ENCODE measurements at places on chromosomes 2 and 18.

GRCh38 chr2:46329340-46329739 lies 32.1 kb downstream of the EPAS1 start:
- DNase-seq, result no peak

- DNase-seq, result no peak
These were observed 121.0 kb downstream of the MYO1B start for GRCh38 chr2:191366199-191366598.

GRCh38 chr2:235171550-235172031 lies 219.8 kb downstream of the SH3BP4 start:
- no peak for DNase-seq

DNA sequence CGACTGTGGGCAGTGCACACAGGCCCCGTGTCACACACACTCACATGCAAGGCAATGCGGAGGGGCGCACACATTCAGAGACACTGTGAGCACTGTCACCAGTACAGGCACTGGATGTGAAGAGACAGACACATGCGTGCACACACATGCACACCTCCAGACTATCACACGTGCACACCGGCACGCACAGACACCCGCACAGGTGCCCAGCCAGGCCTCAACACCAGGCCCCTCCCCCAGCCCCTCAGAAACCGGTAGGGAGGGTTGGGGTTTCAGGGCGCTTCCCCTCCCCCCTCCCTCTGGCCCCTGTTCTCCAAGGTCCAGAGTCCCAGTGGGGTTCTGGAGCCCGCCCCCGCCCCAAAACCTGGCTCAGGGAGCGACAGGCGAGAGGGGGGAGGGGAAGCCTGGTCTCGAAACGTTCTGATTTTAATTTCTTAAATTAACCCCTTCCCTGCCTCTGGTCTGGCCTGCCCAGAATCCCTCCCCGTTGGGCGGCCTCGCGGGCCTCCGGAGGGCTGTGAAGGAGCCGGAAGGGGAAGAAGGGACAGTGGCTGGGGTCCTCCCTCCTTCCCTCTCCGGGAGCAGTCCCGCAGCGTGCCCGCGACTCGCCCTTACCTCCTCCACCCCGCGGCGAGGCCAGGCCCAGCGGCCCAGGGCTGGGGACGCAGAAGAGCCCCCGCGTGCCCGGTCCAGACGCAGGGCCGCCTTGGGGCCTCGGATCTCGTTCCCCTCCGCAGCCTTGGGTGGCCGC lies 558 bp downstream of the FBXO41 start:
- DNase-seq, result no peak

- no peak for DNase-seq
These were observed 111.2 kb downstream of the PLB1 start for GRCh38 chr2:28606986-28607441.

GRCh38 chr2:200373973-200374416 lies 67.5 kb downstream of the SPATS2L start:
- no peak for DNase-seq

GRCh38 chr2:17475286-17475685 lies 43.0 kb downstream of the RAD51AP2 start:
- DNase-seq, result no peak

DNA sequence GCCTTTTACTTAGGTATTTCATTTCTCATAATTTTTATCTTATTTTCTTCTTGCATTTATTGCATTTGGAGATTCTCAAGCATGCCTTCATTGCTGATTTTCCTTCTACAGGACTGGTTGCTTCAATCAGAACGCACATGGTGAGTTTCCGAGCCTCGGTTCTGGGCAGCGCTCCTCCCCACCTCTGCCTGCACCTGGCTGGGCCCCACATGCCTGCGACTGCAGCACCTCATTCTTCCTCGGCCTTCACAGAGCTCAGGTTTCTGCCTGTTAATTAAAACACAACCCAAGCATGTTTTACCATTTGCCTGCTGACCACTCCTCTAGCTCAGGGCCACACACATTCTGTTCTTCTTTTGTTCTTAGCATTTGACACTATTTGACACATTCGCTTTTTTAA lies 398.8 kb downstream of the GALR1 start:
- no peak for DNase-seq

DNA sequence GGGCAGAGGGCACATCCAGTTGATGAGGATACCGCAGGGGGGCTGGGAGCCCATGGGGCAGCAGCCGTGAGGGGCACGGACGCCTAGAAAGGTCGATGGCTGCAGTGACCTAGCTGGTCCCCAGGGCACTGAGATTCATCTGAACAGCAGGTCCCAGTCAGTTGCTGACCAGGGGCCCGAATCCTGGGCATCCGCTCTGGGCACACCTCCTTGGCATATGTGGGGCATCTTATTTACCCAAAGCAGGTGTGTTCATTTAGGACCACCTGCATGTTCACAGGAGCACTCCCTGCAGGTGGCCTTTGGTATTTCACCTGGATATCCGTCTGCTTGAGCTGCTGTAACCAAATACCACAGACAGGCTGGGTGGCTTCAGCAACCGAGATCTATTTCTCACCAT lies 72.0 kb upstream of the ODC1 start:
- no peak for DNase-seq

DNA sequence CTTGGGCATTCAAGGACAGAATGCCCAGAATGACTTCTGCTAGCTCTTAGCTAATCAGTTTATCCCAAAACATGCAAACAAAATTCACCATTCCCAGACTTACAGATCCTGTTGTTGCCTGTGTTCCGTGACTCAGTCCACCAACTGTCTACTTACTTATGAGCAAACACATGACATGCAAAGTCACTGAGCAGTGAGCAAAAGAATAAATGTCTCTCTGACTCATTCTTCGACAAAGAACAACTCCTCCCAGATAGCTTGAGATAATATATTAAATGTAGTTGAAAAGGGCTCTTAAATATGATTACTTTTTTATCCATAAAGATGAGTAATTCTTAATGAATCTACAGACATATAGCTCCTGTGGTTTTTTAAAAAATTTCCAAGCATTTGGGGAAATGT lies 9.0 kb upstream of the CREG2 start:
- DNase-seq, result no peak

DNA sequence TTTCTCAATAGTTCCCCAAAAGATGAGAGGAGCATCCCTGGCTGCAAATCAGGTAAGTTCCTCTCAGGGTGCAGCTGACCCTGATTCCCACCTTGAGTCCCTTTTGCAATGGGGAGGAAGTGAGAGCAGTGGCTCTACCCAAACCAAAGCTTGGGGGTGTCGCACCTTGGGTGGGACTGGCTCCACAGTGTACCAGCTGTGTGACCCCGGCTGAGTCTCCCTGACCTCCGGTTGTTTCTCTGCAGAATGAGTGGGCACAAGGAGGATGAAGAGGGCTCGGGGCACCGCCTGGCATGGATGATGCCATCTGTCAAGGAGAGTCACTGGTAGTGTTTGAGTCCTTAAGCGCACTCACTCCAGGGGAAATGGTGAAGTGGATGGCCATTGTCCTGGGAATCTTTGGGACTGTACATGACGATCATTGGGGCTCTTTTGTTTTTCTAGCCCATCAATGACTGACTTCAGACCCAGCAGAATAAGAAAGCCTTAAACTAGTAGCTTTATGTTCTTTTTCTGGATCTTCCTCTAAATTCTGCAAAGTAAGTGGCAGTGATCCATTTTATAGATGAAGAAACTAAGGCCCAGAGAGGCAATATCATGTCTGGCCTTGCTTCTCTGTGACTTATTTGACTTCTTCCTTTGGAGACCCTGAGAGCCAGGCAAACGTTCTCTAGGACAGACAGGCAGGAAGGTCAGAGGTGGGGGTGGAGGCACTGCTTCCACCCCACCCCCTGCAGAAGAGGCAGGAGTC lies 106.3 kb upstream of the ST3GAL5 start:
- no peak for DNase-seq

DNA sequence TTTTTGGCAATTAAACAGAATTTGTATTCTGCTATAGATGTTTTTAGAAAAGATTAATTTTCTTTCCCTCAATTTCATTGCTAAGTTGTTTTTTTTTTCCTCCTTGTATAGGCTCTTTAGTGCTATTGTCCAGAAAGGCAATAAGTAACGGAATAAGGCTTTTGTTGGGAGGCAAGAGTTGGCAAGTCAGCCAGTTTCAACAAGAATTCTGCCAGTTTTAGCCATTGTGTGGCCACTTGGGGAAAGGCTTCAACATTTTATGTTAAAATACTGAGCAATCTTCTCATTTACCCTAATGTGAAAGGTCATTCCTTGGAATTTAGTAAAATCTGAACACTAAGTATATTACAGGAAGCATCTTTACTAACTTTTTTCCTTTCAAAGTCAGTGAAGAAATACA lies 9.6 kb downstream of the CALCRL start:
- DNase-seq, result no peak

DNA sequence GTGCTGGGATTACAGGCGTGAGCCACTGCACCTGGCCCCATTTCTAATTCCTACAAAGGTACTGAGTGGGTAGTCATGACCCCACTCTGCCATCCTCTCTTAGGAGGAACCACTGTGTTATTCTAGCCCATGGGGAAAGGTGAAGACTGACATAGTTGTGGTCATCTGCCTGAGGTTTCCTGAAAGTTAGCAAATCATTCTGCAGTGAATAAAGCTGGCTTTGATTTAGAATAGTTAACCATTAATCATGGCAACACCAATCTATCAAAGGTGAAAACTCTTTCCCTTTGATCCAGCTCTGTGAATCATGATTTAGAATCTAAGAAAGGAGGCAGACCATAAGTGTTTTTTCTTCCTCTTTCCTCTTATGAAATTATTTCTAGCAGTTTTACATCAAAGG lies 50.8 kb downstream of the SUMO1 start:
- DNase-seq, result no peak

Measured in activated CD4-positive, CD25-positive, alpha-beta regulatory T cell (primary cell).